ENCODE measurements at places on chromosomes 6 and 20.

GRCh38 chr20:38452880-38453624 lies 17.9 kb upstream of the SNHG17 start:
- peak; percentile 27 for DNase-seq

DNA sequence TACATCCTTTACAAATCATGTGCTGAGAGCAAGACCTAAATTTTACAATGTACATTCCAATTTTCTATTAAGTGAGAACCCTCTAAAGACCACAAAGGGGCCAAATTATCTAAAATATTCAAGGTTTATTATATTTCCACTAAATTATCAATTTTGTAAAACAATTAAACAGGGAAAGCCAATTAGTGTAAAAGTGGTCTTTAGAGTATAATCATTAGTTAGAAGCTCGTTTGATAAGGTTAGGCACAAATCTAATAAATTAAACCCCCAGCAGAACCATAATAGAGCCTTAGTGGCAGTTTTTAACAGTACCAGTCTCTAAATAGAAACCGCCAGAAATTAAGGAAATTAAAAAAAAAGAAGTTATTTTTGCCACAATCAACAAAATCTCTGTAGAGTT lies 249.1 kb upstream of the MANEA start:
- no peak for DNase-seq

GRCh38 chr6:15508441-15508871 lies 154.4 kb downstream of the DTNBP1 start:
- DNase-seq: no peak

GRCh38 chr20:4043796-4044195 lies 28.4 kb upstream of the RNF24 start:
- DNase-seq: no peak

DNA sequence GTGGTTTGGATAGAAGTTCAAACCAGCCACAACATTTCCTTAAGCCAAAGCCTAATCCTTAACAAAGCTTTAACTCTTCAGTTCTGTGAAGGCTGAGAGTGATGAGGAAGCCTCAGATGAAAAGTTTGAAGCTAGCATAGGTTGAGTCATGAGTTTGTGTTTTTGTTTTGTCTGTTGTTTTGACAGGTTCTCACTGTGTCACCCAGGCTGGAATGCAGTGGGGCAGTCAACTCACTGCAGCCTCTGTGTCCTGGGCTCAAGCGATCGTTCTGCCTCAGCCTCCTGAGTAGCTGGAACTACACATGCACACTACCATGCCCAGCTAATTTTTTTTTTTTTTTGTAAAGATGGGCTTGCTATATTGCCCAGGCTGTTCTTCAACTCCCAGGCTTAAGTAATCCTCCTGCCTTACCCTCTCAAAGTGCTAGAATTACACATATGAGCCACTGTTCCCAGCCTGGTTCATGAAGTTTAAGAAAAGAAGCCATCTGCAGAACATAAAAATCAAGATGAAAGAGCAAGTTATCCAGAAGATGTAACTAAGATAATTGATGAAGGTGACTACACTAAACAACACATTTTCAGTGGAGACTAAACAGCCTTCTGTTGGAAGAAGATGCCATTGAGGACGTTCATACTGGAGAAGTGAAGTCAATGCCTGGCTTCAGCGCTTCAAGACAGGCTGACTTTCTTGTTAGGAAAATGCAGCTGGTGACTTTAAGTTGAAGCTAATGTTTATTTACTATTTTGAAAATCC lies 96.2 kb downstream of the SMAP1 start:
- no peak for DNase-seq

GRCh38 chr6:12403947-12404647 lies 113.9 kb downstream of the EDN1 start:
- DNase-seq: no peak

DNA sequence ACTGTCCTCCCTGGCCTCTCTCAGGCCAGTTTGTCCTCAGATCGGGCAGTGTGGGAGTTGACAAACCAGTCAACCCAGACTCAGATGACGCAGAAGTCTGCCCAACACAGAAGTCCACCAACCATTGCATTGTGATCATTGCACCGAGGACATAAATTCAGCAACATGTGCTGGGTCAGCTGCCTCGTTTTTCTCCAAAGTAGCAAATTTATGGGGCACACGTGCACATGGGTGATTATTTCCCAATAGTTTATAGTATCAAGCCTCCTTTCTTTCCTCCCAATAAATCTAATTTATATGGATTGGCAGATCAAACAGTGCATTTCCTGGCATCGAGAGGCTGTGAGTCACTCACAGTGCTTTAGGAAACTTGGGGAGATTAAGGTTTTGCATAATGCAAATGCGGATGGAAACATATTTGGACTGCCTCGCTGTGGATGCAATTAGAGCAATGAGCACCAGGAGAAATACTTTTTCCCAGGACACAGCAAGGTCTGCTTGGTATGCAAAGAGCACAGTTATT lies 413.7 kb upstream of the SULF2 start:
- no peak for DNase-seq

DNA sequence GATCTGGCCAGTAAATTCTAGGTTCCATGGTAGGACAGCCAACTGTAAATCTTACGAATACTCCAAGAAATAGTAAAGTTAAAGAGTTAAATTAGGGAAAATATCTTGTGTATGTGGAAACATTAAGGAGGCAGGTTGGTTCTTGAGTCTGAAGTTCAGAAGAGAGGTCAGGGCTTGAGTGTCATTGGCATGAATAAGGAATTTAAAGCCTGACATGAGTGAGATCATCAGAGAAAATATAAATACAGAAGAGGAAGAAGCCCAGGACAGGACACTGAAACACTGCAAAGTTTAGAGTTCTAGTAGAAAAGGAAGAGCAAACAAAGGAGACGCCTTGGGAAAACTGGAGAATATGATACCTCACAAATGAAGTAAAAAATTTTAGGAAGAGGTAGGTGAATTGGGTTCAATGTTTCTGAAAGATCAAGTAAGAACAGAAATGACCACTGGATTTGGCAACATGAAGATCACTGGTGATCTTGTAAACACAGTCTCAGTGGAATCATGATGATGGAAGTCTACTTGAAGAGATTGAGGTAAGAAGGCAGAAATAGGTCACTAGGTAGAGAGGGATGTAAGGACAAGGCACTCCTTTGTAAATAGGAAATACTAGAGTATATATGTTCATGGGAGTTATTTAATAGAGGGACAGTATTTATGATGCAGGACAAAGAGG lies 41.6 kb upstream of the SYNCRIP start:
- no peak for DNase-seq

DNA sequence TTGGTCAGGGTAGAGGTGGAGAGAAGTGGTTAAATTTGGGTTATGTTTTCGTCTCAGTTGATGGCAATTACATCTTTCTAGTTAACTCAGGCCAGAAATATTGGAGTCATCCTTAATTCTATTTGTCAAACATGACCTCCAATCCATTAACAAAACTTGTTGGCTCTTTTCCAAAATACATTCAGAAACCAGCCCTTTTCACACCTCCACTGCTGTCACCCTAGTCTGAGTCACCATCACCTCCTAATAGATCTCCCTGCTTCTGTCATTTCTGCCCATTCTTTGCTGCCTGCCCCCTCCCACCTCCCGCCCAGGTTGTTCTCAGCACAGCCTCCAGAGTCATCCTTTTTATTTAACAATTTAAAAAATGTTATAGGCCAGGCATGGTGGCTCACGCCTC lies 3.0 kb upstream of the ABCF1 start:
- peak; percentile 30 for DNase-seq

Data from Caki2 (cell line).